ENCODE measurements at places on chromosomes 5 and 9.

GRCh38 chr9:124496463-124496862 is 10.7 kb downstream of the NR5A1 start:
- H3K36me3 ChIP-seq: no peaks in the 10 kb centered on the region
- no peak overlapping the region for H3K4me3 ChIP-seq
- DNase-seq: no peak
- H3K27ac ChIP-seq: no peak overlapping the region
- no peaks in the 10 kb centered on the region for H3K4me1 ChIP-seq

DNA sequence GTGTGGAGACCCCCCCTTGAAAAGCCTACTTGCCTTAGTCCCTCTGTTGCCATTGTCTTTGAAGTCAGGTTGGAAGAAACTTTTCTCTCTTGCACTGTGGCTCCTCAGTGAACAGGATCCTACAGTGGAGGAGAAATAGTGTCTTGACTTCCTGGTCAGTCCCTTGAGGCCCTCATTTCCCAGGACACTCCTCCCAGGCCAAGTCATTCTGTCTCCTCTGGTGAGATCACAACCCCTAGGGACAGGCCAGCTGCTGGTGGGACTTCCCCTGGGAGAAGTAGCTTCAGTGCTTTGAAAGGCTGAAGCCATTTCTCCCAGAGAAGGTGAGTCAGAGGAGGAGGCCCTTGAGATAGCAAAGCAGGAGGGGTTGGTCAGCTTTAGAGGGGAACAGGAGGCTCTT is 10.1 kb upstream of the GRIA1 start:
- no peak overlapping the region for H3K27ac ChIP-seq
- no peak overlapping the region for H3K4me3 ChIP-seq
- no peak for DNase-seq
- no peaks in the 10 kb centered on the region for H3K27me3 ChIP-seq
- no peaks in the 10 kb centered on the region for H3K36me3 ChIP-seq

GRCh38 chr9:18786196-18786595 is 246.8 kb downstream of the SAXO1 start:
- H3K36me3 ChIP-seq: no peaks in the 10 kb centered on the region
- H3K4me1 ChIP-seq: peaks cover 46% of the 10 kb centered on the region
- H3K27ac ChIP-seq: peak overlapping the region; percentile 88
- H3K27me3 ChIP-seq: no peaks in the 10 kb centered on the region
- no peak for DNase-seq
- no peak overlapping the region for H3K4me3 ChIP-seq

DNA sequence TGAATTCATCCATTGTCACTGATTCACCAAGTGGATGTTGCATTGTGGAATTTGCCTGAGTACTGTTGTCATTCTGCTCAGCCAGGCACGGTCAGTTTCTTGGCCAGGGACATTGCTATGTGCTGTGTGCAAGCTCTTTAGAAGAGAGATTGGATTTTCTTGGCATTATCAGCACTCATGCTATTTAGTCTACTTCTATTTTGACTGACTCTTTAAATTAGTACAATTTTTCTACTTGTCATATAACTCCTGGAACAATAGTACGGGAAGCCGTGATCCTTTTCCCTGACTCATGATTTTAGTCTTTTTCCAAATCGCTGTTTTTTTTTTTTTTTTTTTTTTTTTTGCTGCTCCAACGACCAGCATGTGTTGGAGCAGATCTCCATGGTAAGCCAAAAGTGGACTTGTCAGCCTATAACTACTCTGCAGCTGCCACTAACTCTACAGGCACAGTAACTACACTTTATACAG is 129.7 kb downstream of the CDC42SE2 start:
- H3K4me1 ChIP-seq: no peaks in the 10 kb centered on the region
- peaks cover 3% of the 10 kb centered on the region for H3K36me3 ChIP-seq
- no peak for DNase-seq
- no peaks in the 10 kb centered on the region for H3K27me3 ChIP-seq

DNA sequence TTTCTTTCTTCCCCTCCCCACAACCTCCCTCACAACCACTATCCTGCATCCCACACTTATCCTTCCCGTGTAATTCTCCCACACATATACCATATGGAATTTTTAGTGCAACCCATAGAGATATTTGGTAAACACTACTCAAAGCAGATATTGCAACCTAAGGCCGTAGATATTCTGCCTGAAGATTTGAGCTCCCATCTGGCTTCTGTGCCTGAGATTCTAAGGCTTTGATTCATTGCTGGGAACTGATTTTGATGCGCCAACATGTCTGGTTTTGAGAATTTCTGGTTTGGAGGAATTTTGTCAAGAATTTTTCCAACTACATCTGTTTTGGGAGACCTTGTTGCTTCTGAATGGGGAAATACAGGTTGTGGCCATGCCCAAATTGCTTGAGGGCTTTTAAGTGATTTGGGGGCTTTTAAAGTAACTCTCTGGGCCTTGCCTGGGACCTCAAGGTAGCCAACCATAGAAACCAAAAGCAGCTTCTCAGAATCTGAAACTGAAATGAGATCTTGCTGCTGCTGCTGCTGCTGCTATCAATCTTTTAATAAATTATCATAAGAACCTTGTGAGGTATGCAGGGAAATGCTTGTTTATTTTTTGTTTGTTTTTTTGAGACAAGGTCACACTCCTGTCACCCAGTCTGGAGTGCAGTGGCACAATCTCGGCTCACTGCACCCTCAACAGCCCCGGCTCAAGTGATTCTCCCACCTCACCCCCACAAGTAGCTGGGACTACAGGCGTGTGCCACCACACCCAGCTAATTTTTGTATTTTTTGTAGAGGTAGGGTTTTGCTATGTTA is 36.2 kb downstream of the PLAC8L1 start:
- no peaks in the 10 kb centered on the region for H3K27me3 ChIP-seq
- no peaks in the 10 kb centered on the region for H3K36me3 ChIP-seq
- DNase-seq: no peak

Measured in heart left ventricle (tissue), 16 donors.